ENCODE measurements at places on chromosomes 2 and 18. TPM values are rescaled to one million over a fixed set of nuclear protein-coding genes. Genes with fewer than 3 reads are reported as not detected.

- DNase-seq = no peak
These were observed 240.9 kb downstream of the RNF152 start for GRCh38 chr18:61651880-61652268.

GRCh38 chr18:75087119-75088020 is 121.6 kb downstream of the PTGR3 start:
- peak; percentile 72 for DNase-seq

DNA sequence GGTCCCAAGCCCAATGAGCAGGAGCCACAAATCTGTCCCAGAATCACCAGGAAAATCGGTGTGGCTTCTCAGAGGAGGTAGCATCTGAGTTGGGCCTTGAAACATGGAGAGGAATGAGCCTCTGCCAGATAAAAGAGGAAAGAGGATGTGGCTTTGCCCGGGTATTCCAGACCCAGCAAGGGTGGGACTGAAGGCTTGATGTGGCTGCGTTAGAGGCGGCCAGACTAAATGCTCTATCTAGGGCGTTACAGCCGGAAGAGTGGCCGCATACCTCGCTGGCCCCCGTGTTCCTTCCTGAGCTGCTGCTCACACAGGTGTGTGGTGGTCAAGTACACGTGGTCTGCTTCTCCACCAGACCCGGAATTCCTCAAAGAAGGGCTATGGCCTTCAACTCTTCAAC is 33.9 kb upstream of the POMC start:
- no peak for DNase-seq

- DNase-seq = no peak
These were observed 341.1 kb downstream of the ARL6IP6 start for GRCh38 chr2:153059338-153060052.

DNA sequence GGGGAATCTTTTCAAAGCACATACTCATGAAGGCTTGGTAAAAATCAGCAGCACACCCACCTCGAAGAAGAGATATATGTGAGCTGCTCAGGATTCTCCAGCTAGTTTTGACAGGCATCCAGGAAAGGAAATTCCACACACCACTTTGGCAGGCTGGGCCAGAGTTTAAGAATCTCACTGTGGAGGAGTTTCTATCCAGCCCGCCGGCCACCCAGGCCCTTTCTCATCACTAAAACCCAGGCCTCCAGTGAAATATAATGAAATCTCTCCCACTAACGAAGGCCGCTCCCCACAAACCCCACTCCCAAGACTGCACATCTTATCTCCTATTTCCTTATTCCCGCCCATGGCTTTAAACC is 202.0 kb downstream of the GLI2 start:
- no peak for DNase-seq

The NETO1 gene
- 4.3 TPM for total RNA-seq

The SLC14A1 gene
- total RNA-seq = 1.2 TPM
